ENCODE measurements at places on chromosomes 11 and 22.

GRCh38 chr22:41659941-41660340 is 28.7 kb downstream of the SNU13 start:
- no peak for DNase-seq

- DNase-seq = peak; percentile 34
Measured at GRCh38 chr11:11137339-11137738, 215.7 kb downstream of the CSNK2A3 start.

GRCh38 chr11:98536023-98536422 is 484.7 kb upstream of the CNTN5 start:
- DNase-seq = no peak

DNA sequence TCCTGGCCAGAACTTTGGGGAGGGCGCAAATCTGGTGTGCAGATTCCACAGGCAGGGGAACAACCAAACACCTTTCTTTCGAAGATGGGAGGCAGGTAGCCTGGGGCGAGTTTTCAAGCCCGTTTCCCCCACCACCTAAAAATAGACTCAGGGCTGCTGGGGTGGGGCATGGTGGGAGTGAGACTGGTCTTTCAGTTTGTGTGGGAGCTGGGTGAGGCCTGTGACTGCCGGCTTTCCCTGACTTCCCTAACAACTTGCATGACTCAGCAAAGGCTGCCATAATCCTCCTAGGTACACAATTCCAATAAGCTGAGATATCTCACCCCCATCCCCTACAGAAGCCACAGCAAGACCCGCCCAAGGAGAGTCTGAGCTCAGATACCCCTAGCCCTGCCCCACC is 4.3 kb upstream of the OR5B12 start:
- no peak for DNase-seq

GRCh38 chr22:35582861-35583670 is 34.1 kb downstream of the MB start:
- peak; percentile 59 for DNase-seq

DNA sequence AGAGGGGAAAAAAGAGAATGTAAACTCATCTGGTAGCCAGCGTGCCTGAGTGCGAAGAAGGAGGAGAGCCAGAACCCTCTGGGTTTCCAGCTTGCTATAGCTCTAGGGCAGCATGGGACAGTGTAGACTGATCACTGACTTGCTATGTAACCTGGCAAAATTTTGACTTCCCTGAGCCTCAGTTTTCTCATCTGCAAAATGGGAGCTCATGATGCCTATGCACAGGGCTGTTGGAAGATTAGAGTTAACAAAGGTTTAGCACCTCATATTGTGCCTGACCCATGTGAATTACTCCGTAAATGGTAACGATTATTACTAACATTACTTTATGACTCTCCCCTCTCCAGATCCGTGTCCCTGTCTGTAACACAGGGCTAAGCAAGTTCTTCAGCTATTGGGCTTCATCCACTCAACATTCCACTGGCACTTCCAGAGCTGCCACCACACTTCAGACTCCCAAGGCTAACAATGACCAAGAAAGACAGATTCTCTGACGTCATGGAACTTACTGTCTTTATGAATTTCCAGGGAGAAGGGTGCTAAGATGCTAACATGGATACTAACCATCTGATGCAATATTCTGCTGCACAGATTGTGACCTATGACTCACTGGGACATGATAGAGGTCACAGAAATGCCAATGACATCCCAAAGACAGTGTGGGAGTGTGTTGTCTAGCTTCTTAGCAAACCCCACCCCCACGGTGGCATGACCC is 195.2 kb downstream of the TRIM29 start:
- no peak for DNase-seq

- DNase-seq = no peak
Measured at GRCh38 chr11:71432761-71433647, 15.2 kb downstream of the DHCR7 start.

DNA sequence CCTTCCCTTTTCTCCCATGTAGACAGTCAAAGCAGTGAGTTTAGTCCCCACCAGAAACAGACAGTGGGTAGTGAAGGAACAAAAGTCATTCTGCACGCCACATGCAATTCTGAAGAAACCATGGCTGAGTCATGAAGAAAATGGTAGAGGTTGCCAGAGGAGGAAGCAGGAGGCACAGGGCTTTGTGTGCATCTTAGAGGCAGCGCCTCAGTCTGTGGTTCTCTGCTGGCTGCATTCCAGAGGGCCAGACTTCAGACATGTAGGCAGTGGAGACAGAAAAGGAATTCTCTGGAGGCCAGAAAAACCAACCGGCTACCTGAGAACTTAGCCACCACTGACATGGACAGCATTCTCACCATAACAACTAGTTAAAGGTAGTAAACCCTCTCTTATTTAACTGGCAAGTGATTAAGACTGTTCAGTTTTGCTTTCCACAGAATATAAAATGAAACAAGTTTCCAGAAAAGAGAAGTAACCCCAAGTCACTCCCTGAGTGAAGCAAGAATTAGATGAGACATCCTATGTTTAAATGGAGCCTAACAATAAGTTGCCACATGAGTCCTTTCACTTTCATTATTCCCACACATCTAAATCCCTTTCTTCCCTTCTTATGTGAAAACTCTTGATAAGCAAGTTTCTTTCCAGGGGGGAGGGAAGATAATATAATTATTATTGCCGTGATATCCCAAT is 556.1 kb downstream of the SOX6 start:
- no peak for DNase-seq

GRCh38 chr11:93515441-93516025 is 27.7 kb downstream of the SMCO4 start:
- DNase-seq = no peak

DNA sequence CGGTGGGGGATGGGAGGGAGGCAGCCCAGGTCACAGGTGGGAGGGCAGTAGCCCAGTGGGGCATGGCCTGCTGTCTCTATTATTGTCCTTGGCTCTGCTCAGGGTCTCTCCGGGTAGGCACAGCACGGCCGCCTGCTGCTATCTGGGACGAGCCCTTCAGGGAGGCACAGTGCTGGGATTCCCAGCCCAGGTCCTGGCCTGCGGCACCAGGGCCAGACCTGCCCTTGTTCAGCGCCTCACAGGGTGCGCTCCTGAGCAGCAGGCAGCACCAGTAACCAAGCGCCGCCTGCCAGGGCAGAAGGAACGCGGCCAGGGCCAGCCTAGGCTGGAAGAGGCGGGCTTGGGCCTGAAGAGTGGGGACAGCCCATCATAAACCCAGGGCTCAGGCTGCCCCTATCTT is 151.0 kb downstream of the MPPED1 start:
- DNase-seq = no peak

DNA sequence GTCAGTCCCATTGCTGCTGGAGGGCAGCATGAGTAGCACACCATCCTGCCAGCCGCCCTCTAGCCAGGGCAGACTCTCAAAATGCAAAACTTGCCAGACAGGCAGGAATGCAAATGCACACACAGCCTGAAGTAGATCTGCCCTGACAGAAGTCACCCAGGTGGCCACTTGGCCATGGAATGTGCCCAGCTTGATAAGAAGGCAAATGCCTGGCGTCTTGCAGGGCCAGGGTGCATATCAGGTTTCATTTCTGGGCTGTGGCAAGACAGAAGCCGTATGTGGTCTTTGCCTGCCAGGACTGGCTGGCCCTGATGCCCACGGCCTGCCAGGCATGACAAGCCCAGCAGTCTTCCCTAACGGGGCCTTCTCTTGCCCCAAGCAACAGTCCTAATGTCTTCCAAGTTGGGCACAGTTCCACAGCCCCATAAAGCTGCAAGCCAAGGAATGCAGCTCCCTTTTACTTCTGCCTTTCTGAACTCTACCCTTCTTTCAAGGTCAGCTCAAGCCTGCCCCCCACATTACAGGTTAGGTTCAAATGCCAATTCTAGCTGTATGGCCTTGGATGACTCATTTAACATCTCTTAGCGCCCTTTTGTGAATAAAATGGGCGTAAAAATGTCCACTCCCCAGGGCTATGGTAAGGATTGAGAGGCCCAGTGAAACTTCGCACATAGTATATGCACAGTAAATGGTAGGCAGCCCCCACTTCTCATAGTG is 29.7 kb downstream of the POU2AF3 start:
- no peak for DNase-seq

- DNase-seq = no peak
Measured at GRCh38 chr22:21741790-21742189, 6.2 kb upstream of the YPEL1 start.

DNA sequence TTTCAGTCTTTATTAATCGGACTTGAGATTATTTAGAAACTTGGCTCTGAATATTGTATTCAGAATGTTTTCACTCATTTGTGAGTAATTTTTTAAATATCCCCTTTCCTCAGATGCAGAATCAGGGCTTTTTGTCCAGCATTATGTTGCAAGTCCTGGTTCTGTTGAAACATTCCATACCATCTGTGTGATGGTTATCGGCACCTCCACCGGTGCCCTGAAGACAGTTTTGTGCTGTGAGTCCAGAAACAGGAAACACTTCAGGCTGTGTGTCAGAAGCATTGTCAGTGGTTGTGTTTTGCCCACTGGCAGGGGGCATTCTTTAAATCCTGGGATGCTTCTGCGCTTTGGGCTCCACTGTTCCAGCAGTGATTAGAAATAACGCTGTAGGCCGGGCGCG is 20.4 kb downstream of the CDPF1 start:
- DNase-seq = no peak

GRCh38 chr22:33076343-33076742 is 18.2 kb upstream of the SYN3 start:
- DNase-seq = no peak

- DNase-seq = no peak
Measured at GRCh38 chr22:25485626-25486545, 78.6 kb upstream of the GRK3 start.

DNA sequence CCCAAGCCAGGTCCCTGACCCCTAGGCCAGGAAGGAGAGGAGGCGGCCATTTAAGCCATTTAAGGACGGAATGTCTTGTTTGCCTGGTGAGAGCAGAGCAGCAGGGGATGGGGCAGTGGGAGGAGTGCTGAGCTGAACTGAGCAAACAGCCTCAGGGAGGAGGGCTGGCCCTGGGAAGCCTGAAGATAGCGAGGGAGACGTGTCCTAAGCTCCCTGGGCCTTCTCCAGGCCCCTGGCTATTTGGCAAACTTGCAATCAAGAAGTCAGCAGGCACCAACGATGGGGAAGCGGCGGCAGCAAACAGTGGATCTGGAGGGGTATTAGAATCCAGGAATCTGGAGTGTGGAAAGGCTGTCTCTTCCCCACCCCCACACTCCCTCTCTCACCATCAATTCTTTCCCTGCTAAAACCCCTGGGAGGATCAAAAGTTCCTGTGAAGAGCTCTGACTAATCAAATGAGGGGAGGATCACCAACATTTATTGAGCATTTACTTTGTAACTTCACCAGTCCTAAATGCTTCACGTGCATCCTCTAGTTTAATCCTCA is 8.8 kb downstream of the BCL9L start:
- no peak for DNase-seq

DNA sequence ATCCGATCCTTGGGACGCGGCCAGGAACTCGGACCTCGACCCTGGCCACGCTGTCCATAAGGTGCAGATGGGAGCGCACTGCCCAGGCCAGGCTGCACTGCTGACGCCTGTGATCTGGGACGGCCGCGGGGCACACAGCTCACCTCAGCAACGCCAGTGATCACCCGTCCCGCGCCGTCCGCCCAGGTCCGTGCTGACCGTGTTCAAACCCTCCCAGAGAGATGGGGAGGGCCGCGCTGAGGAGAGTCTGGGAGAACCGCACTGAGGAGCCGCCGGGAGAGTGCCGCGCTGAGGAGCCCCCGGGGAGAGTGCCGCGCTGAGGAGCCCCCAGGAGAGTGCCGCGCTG is 636 bp downstream of the KCNQ1OT1 start:
- no peak for DNase-seq

- no peak for DNase-seq
Measured at GRCh38 chr11:120215634-120216033, 4.8 kb downstream of the OAF start.

DNA sequence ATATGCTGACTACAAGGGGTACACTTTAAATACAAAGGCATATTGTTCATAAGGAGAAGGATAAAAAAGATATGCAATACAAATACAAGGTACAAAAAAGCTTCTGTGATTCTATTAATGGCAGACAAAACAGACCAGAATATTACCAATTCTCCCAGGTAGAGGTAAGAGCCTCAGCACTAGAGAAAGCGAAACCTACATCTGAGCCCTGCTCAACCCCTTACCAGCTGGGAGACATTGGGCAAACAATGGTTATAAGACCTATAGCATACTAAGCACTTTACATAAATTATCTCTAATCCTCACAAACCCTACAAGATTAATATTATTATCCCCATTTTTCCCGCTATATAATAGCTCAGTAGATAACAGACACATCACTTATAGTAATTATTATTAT is 41.2 kb upstream of the LRRC55 start:
- DNase-seq = no peak

DNA sequence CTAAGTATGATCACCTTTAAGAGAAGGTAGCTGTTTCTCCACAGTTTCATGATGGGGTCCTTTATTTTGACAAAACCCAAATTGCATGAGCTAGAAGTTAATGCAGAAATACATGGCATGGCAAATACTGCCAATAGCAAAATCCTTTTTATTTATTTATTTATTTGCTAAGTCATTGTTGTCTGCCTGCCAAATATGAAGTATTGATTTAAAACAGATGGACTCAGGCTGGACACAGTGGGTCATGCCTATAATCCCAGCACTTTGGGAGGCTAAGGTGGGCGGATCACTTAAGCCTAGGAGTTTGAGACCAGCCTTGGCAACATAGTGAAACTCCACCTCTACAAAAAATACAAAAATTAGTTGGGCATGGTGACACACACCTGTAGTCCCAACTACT is 52.4 kb downstream of the LARGE2 start:
- no peak for DNase-seq

DNA sequence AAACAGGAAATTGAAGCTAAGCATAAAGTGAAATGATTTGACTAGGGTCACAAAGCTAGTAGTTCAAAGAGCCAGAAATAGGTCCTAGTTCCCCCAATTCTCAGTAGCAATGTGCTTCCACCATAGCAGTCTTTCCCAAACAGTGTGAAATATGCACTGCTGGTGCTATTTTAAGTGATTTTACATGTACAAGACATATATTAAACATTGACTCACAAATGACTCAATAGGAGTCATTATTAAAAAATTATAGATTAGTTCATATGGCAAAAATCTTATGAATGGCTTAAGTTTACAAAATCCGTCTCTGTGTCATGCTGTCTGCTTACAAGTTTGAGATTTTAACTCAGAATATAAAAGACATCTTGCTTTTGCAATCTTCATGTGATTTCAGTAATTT is 21.4 kb downstream of the KIF18A start:
- DNase-seq = no peak

DNA sequence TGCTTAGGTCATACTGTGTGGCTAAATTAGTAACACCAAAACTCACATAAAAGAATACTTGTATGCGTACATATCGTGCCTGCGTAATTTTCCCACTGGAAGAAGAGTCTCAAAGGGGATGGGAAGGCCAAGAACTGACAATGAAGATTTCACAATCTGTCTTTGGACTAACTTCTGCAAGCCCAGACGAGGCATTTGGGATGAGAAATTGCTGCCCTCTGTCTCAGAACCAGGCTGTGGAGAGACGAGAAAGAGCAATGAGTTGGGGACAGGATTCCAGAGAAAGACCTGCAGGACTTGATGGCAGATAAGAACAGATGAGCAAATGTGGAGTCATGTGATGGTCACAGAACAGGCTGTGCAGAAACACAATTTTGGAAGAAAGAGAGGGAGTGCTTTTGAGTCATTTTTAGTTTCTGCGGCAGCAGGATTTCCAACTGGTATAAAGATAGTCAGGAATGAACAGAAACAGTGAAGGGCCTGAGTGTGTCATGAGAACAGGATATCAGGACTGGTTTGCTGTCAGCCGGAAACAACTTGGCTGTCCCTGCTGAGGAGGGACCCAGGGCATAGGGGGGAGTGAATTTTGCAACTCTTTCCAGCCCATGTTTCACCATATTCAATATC is 82.7 kb upstream of the CTSC start:
- no peak for DNase-seq
